ENCODE measurements at places on chromosomes 11 and 22.

DNA sequence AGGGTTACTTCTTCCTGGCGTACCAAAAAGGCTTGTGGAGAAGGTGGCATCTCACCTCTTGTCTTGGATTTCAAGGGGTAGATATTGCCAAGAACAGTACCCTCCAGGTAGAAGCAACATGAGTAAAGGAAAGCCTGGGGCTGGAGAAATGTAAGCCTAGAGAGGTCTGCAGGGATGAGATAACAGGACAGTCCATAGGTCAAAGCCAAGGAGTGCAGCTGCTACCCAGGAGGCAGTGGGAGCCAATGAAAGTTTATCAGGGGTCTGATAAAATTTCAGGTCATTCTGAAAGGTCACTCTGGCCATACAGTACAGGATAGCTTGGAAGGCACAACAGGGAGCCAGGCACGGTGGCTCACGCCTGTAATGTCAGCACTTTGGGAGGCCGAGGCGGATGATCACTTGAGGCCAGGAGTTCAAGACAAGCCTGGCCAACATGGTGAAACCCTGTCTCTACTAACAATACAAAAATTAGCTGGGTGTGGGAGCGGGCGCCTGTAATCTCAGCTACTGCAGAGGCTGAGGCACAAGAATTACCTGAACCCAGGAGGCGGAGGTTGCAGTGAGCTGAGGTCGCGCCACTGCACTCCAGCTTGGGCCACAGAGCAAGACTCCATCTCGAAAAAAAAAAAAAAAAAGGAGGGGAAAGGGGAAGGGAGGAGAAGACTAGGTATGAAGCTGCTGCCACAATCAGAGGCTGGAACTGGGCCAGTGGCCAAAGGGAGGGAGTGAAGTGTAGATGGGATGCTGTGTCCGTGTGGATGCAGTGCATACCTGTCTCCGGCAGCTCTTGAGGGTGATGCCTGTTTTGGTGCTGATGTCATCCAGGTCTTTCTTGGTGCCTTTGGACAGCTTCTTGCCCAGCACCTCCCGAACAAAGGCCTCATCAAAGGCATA is 1.2 kb downstream of the FIBP start:
- no peak for DNase-seq

DNA sequence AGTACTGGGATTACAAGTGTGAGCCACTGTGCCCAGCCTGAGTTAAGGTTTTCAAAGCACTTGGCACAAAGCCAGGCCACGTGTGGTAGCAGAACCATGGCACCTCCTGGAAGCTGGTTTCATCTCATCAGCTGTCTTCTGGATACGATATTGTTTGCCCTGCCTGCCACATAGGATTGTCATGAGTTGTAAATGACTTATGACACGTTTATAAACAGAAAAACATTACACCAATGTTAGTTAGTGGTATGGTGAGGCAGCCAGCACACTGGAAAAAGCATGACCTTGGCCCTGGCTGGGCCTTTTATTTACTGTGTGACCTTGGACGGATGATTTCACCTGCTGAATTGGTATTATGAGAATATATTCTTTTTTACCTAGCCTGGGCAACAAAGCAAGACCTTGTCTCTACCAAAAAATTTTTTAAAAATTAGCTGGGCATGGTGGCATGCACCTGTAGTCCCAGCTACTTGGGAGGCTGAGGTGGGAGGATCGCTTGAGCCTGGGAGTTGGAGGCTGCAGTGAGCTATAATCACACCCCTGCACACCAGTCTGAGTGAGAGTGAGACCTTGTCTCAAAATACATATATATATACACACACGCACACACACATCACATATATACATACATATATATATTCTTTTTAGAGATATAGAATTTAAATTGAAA is 24.0 kb upstream of the MYH9 start:
- DNase-seq, result no peak

GRCh38 chr11:124707829-124708228 is 31.9 kb upstream of the NRGN start:
- DNase-seq, result no peak

GRCh38 chr11:19050281-19050680 is 10.2 kb downstream of the MRGPRX2 start:
- DNase-seq, result no peak

GRCh38 chr11:130854483-130854882 is 61.8 kb downstream of the SNX19 start:
- no peak for DNase-seq

DNA sequence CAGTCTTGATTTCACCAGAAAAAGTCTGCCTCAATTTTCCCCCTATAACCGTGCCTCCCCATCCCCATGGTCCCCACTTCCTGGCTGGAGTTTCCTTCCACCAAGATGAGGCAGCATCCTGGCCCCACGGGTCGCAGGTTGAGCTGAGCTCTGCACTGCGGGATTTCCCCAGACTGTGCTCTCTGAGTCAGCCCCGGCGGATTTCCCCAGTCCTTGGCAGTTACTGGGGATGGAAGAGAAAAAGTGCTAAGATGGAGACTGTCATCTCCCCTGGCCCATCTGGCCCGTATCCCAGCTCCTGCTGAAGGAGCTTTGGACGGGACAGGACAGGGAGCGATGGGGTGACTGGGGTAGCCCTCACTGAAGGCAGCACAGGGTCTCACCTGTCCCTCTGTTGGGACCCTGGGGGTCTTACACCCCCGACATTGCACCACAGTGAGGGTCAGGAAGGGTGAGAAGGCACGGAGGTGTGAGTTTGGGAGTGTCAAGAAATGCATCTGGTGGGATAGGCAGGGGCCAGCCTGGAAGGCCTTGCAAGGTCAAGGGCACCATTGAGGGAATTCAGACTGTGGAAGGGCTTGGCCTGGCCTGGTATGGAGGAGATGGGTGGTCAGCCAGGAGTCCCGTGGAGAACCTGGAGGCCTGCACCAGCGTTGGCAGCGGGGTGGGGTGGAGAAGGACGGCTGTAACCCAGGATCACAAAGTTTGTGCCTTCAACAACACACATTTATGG is 36.5 kb downstream of the NADSYN1 start:
- no peak for DNase-seq

DNA sequence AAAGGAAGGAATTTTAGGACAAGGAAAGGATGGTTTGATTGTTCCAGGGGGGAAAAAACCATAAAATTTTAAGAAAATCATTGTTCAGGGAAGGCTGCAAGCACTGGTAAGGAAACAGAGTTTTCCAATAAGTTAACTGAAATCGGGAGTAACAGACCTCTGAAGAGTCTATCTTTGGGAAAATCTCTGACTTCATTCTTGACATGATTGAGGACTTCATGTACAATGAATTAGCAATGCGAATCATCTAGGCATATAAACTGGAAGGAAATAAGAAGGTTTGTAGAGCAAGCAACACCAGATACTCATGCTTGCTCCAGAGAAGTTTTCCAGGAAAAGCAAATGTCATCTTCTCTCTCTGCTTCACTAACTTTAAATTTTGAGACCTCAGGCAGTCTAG is 18.5 kb downstream of the APLP2 start:
- DNase-seq, result no peak

DNA sequence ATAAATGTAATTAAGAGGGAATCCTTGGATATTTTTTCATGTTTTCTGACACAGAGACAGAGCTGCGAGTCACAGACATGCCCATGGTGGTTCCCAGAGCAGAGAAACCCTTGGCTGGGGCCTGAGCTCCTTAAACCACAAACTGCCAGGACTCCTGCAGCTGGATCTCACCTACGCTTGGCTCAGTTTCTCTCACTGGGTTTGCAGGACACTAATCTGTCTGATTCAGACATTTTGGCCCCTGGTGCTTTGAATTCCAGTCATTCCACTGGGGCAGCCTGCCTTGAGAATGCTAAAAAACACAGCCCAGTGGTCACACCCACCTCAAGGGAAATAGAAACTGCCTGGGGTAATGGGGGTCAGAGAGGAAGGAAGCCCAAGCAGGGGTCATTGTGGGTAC is 122.6 kb downstream of the CCDC81 start:
- no peak for DNase-seq

DNA sequence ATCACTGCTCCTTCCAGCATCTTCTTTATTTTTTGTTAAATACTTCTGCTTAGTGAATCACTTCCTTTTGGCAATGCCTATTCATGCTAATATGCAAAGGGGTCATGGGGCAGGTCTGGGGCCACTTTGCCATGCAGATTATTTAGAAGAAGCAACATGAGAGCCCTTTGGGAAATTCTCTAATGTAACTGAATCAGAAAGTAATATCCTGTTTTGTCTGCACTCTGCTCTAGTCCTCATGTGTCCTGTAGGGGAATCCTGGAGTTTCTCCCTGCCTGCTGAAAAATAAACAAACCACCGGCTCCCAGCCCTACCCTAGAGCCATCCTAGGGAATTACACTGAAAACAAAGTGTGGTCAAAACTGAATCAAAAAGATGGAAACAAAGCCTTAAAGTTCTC is 176.5 kb upstream of the POU2AF2 start:
- no peak for DNase-seq

GRCh38 chr11:13277768-13278608 is at the start of gene BMAL1:
TSS of gene BMAL1 (plus strand) at chr11:13277790. CDS start at chr11:13354309, 76,519 bp downstream.
- no peak for DNase-seq

DNA sequence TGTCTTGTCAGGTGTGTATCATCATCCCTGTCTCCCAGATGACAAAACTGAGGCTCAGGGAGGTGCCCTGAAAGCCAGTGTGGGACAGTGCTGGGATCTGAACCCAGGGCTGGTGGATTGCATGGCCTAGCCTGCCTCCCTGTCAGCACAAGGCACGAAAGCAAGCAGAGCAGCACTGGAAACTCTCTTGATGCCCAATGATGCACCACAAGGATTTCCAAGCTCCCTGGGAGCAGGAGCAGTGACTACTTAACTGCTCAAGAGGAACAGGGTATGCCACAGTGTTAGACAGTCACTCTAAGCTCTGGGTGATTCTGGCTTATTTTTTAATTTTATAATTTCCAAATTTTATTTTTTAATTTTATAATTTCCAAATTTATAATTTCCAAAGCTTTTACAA is 9.0 kb downstream of the ZC3H7B start:
- DNase-seq, result no peak

DNA sequence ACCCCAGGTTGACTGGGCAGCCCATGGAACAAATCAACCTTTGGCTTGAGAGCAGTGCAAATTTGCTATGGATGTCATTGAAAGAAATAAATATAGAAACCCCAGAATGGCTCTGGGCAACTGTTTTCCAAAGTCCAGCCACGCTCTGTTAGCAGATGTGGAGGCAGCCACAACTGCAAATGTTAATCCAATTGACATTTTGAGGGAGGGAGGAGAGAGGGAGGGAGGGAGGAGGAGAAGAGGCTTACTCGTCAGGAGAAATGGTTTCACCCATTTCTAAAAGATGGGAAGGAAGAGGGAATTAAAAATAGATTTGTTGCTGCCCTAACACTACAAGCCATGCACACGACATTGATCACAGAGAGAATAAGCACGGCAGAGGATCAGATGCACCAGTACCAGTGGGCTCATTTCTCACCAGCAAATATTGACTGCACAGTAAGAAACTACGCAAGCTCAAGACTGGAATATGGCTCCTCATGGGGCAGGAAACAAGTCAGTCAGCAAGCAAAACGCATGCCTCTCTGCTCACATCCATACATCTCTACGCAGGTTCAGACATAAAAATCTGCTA is 229.1 kb downstream of the LARGE1 start:
- no peak for DNase-seq

GRCh38 chr11:45108070-45109064 is 38.1 kb upstream of the PRDM11 start:
- DNase-seq, result no peak

DNA sequence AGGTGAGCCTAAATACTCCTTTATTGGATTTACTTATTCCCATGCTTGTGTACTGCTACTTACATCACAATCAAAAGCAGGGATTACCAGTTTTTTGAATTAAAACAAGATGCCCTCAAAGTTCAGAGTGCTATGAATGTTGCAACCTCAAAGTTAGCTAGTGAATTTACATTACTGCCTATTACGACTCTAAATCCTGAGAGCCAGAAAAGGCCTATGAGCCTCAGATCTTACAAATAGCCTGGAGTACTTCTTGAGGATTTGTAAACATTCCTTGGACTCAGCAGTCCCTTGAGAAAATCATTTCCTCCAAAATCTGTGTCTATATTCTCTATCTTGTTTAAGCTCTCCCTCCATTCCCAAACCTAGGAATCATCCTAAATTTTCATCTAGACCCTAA is 25.5 kb downstream of the CHORDC1 start:
- DNase-seq, result no peak

DNA sequence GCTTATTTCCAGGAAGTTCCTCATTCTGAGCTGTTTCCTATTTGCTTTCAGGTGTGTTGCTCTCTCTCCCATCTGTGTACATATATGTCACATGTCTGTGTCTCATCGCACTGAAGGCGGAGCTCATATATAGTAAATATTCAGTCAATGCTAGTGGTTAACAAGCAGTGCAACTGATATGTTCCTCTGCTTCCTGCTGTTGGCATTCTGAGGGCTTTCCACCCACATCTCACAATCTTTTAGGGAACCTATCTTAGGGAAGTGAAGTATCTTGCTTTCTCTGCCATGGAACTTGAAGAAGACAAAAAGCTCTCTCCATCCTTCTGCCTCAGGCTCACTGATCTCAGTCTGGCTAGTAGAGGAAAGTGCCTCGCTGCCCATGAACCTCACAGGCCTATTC is 139.8 kb downstream of the TTC17 start:
- DNase-seq, result no peak

DNA sequence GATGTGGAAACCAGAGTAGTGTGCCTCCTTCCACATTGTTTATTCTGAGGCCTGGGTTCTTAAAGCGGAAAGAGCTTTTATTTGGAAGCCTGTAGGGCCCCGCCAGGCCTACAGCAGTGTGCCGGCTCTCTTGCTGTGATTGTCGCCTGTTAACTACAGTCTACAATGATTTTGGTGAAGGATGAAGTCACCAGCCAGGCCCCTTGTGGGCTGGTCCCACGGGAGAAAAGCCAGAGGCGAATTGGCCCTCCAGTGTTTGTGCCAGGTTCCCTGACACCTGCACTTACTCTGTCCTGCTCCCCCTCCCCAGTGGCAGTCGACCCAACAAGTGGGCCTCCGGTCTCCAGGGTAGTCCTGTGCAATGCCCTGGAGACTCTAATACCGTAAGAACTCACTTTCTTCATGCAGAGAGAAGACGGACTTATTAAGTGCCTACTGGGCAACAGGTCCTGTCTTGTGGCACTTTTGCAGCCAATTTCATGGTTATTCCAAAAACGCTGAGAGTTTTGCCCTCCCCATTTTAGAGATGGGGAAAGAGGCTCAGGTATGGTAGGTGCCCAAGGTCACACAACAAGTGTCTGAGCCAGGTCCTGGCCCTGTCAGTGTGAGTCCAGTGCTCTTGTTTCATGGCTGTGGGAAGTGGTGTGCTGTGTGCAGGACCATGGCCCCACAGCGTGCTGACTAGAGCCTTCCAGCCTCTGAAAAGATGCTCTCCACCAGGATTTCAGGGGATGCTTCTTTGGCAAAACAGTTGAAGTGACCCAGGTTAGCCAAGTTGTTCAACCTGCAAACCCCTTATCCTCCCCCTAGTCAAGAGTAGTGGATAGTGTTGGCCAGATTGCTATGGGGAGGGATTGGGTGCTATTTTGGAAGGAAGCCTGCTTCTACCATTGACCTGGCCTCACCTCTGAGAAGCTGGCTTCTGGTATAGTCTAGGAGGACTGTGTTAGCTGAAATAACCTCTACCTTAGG is 1.4 kb downstream of the MICAL2 start:
- DNase-seq, result no peak

Data from nephron progenitor cell (in vitro differentiated cells).